Fibroblast of skin of left biceps (primary cell): ENCODE measurements at places on chromosomes 13 and 19.
A peak's percentile ranks its signal among the peaks of the same experiment; 100 is the strongest.

GRCh38 chr19:3061182-3062161, 823 bp downstream of the TLE5 start:
- DNase-seq, result no peak

GRCh38 chr19:43651758-43652545, 12.3 kb upstream of the CADM4 start:
- DNase-seq, result no peak

DNA sequence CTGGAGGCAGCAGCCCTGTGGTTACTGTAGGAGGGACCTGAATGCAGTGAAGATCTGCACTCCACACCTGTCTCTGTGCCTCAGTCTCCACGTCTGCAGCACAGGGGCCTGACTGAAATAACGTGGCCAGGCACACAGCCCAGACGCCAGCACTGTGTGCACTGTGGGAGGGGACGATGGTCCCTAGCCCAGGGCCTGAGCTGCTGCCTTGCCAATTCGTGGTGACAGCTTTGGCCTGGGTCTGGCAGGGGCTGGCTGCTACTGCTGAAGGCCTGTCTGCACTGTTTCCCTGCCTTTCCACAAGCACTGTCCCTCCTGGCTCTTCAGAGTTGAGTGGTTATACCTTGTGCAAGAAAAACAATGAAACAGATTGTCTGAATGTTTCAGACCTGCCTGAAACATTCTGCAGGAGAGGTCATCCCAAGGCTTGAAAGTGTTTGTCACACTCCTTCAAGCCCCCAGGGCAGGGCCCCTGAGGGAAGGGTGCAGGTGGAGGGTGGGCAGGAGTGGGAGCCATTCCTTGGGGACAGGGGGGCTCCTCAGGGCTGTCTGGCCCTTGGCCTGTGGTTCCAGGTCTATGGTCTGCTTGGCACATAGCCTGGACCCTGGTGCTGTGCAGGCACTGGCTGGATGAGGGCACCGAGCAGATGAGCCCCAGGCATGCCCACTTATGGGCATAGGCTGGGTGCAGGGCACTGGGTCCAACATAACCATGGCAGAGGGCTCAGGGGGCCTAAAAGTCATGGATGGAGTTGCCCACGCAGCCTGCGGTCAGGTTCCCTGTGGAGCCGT, 38.7 kb upstream of the LDLR start:
- no peak for DNase-seq

- DNase-seq, result peak; percentile 23
Measured at GRCh38 chr19:13260883-13261653, 110.9 kb downstream of the IER2 start.

DNA sequence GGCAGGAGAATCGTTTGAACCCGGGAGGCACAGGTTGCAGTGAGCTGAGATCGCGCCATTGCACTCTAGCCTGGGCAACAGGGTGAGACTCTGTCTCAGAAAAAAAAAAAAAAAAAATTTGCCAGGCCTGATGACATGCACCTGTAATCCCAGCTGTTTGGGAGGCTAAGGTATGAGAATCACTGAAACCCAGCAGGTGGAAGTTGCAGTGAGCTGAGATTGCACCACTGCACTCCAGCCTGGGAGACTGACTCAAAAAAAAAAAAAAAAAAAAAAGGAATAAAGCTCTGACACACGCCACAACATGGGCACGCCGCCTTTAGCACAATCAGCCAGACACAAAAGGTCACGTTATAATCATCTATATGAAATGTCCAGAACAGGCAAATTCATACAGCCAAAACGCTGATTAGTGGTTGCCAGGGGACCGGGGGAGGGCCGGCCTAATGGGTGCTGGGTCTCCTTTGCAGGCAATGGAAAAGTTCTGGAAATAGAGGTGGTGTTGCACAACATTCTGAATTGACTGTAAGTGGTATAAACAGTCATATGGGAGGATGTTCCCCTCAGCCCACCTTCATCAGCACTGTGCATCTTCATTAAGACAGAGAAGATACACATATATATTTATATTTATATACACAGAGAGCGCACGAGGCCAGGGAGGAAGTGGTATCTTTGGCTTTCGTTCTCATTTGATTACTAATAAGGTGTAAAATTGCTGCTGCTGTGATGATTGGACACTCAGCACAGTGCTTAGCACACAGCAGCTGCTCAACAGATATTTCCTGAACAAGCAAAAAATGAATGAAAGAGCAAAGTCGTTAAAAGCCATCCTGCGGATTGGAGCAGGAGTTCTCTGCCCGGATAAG, 3.8 kb downstream of the HSPBP1 start:
- DNase-seq, result no peak

GRCh38 chr13:93550236-93550635, 323.6 kb downstream of the GPC6 start:
- DNase-seq, result no peak
